Cardiac fibroblast (primary cell): ENCODE measurements at places on chromosomes 6 and 20.

GRCh38 chr6:33609528-33609927 is 11.6 kb upstream of the ITPR3 start:
- peak; percentile 71 for DNase-seq

- no peak for DNase-seq
Observed at GRCh38 chr20:46276531-46276930, 31.8 kb downstream of the CDH22 start.

DNA sequence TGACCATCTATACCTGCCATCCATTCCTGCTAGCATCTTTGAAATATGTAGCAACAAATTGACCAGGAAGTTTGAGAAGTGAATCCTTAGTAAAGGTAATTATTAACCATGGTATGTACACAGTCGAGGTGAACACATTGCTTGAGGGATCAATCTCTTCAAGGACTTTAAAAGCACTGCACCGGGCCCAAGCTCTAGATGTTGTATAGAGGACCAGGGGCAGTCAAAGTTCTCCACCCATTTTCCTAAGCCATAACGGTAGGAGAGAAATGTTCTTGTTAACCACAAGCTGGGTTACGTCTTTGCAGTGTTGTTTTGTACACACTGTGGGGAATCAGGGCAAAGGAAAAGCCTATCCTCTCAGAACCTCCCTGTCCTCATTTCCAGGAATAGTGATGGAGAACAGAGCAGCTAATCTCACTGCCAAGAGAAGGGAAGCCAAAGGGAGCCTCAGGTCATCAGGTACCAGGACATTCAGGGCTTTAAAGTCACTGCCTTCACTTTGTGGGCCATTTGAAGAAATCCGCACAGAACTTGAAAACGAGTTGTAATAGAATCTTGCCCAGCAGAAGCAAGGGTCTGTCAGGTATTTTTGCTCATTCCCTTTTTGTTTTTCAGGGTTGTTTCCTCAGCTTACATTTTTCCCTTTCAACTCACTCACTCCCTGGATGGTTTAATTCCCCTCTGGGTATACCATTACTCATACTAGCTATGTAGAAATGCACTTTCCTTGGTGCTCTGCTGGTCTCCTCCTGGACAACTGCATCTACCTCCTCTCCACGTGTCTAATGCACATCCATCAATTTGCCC is 5.3 kb upstream of the PM20D2 start:
- DNase-seq: no peak

DNA sequence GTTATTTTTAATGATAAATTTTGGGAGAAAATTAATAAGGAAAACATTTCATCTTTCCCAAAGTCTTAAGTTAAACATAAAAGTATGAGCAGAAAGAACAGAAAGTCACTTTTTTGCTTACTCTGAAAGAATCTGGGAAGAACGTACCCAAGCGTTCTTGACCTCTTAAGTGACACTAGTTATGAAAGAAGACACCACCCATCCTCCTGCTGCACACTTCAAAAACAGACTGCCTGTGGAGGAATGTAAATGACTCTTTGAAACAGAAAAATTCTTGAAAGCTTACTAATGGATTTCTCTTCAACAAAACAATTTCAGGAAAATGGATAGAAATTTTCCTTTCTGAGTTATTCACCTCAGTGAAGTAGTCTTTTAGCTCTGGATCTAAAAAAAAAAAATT is 227.7 kb downstream of the MEI4 start:
- DNase-seq: no peak

DNA sequence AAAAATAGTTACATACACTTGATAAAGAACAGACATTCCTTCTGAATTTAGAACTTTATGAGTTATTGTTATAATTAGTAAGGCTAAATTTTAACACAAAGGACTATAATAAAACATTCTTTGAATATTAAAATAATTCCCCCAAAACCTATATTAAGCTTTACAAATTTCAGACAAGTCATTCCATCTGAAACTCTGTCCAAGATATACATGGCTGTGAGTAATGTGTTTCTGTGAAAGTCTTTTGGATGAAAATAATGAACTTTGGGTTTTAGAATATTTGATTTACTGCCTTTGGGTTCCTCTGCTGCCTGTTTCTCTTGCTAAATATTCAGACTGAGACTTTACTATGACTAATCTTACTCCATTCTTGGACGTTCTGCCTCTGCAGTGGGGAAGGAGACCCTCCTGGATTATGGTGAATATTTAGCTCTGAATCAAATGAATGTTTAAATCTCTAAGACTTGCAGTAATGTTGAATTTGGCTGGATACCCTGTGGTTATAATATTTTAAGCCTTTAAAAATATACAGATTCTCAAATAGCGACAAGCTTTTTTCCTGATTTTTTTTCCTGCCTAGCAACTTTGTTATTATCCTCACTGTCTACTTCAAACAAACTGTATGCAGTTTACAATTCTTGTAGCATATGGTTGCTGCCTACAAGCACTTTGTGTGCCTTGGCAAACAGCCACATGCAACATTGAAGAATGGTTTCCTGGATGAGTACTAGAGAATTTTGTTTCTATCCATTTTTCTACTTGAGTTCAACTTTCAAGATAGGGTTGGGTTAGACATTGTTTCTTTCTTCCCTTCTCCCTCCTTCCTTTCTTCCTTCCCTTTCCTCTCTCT is 51.4 kb downstream of the TXLNB start:
- peak; percentile 89 for DNase-seq

DNA sequence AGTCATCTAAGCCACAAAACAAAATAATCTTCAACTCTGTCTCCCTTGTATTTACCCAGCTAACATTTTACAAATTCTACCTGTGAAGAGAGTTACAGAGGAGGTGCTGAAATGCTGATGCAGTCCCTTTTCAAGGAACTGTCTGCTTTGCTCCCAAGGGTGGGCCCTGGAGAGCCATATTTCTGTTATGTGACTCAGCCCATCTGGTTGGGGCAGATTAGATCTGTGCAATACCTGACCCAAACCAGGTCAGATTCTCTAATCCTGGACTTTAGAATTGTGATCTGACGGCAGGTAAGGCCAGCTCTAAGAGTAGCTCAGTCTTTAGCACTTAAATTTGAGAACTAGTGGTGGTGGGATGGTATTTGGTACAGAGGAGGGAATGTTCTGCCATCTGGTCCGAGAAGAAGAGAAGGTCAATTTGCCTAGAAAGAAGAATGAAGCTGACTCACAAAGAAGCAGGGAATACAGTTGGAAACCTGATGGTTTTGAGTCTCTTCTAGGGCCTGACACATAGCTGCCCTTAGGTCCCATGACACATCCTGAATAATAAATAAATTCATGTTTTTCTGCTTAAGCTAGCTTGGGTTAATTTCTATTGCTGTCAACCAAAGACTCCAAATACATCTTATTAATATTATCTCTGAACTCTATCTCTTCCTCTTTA is 8.1 kb downstream of the ZNF311 start:
- DNase-seq: no peak

GRCh38 chr6:84489598-84489997 is 262.2 kb upstream of the CEP162 start:
- no peak for DNase-seq

GRCh38 chr6:114007516-114007915 is 36.6 kb upstream of the HDAC2 start:
- no peak for DNase-seq

GRCh38 chr6:139257291-139257690 is 34.5 kb downstream of the TXLNB start:
- no peak for DNase-seq

DNA sequence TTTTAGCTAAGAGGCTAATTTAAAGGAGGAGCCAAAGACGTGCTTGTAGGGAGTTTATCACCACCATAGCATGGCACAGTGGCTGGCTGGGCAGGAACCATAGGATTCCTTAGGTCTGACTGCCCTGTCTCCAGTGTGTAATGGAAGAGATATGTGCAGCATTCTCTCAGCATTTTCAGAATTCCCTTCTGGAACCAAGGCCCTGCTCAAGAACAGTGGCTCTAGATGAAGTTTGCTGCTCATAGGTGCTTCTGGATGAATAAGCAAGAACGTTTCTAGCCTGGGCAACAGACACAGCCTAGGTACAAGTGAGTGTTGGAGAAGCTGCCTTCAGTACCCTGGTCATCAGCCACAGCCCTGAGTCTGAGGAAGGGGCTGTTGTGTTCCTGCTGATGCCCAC is 69.1 kb downstream of the LCA5 start:
- peak; percentile 61 for DNase-seq

- peak; percentile 45 for DNase-seq
Observed at GRCh38 chr20:10665791-10666190, 8.0 kb downstream of the JAG1 start.

DNA sequence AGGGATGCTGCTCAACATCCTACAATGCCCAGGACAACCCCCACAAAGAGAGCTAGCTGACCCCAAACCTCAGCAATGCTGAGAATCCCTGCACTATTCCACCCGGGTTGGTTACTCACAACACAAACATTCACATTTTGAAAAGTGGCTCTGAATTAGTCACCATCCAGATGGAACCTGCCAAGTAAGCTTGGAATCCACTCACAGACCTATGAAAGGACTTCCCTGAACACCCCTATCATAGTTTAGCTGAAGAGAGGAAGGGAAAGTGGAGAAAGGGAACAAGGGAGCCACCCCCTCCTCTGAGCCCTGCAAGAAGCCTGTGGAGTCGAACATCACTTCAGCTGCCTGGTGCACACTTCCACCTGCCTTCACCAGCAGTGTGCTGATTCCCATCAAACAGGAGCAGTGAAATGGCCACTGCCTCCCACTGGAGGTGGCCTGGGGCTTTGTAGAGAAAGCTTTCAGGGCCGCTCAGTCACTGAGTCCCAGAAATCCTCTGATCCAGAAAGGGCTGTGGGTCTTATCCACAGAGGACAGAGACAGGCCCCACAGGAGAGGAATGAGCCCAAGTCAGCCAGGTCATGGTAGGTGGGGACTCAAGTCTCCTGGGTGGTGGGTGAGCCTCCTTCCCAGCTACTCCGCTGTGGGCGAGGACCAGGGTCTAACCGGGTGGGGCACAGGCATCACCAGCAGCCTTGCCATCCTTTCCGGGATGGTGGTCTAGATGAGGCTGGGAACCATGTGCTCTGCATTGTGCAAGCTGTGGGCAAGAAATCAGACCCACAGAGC is 203.7 kb downstream of the SYNDIG1 start:
- peak; percentile 92 for DNase-seq

DNA sequence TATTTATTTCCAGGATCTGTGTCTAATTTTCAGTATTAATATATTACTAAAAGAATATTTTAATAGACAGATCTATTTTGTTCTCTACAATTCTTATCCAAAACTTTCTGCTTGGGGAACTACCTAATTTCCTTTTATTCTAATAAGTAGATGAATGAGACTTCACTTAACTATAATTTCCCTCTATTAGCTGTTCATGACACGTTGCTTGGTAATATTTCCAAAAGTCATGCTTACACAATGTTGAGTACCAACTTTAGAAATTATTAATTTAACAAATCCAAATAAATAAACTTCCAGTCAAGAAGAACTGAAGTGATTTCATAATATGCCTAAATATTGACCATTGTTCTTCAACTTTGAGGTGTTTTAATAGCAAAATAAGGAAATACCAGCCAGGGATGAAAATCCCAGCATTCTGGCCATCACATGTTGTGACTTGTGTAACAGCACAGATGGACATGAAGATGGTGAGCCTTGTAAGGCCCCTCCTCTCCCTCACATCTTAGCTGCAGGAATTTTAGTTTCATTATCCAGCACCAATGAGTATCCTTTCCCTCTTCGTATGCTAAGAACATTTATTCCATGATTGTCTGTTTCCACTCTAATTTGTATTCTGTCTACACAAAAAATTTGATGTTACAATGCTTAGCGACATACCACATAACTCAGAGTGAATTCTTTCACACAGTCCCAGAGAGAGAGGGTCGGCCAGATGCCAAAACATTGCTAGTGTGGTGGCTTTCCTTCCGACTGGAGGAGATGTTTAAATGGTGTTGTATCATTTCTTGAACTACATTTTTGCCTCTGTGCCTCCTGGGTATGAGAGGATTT is 137.5 kb downstream of the FOXA2 start:
- DNase-seq: peak; percentile 4

DNA sequence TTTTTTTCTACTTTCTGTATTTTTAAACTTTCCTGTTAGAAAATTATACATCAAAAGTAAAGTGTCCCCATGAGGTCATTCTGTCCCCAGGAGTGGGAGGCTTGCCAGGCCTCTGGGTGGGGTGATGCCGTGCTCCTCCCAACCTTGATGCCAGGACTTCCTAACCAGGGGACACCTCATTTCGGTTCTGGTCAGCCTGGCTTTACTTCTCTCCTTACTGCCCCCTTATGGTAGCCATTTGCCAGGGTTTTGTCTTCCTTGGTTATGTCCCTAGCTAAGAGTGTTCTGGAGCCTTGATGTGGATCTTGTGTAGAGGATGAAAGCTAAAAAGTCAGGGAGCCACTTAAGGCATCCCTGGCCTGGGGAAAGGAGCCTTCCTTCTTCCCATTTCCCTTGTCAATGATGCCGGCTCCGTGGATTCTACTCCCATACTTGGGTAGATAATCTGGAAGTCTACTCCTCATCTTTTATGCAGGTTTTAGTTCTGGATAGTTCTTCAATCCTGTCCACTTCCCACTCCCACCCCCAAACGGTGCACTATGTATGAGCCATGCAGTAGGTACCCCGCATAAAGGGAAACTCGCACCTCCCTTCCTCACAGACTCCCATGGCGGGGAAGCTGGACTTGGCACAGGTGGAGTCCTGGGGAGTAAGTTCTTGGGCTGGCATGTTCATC is 164.1 kb upstream of the SALL4 start:
- DNase-seq: peak; percentile 85

DNA sequence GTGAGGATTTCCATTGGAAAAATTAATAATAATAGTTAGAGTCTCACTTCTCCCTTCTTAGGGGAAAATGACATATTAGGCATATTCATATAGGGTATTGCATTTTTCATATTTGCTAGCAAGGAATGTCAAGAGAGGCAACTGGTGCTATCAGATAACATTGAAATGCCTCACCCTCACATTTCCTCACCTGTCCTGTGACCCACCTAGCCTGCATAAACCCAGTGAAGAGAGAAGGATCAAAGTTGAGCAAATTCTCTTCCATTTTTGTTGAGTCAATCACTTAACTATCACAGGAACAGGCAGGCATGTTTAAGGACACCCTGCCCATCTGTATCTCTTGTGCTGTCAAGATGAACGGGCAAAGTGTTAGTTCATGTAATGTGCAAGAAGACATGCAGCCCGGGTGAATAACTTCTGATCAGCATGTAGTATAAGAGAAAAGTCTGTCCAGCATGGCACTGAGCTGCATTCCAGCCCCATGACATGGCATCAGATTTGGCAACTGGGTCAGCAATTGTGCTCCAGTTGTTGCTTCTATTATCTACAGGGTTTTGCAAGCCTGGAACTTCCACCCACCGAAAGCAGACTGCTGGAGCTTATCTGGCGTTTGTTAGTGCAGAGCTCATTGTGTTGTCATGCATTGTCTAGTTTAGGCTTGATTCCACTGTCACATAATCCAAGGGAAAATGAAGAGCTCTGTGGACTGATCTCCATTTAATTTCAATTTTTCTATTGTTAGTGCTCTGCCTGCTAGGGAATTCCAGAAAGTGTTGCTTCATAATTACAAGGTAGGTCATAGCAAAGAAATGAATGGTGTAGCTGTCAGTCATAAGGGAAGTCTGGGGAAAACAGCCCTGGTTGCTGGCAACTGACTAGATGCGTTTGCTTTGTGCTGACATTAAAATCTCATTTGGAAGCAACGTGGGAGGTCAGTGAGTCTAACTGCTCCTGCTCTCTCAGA is 138.4 kb upstream of the TNFAIP3 start:
- DNase-seq: peak; percentile 98

- DNase-seq: peak; percentile 90
Observed at GRCh38 chr6:33768644-33769120, 20.2 kb downstream of the LEMD2 start.

GRCh38 chr20:44706301-44707017 is 8.7 kb upstream of the CCN5 start:
- peak; percentile 55 for DNase-seq
